Effector memory CD4-positive, alpha-beta T cell (primary cell): ENCODE measurements at places on chromosomes 2 and 18.

GRCh38 chr2:66437691-66438497 lies 3.0 kb downstream of the MEIS1 start:
- DNase-seq = no peak

DNA sequence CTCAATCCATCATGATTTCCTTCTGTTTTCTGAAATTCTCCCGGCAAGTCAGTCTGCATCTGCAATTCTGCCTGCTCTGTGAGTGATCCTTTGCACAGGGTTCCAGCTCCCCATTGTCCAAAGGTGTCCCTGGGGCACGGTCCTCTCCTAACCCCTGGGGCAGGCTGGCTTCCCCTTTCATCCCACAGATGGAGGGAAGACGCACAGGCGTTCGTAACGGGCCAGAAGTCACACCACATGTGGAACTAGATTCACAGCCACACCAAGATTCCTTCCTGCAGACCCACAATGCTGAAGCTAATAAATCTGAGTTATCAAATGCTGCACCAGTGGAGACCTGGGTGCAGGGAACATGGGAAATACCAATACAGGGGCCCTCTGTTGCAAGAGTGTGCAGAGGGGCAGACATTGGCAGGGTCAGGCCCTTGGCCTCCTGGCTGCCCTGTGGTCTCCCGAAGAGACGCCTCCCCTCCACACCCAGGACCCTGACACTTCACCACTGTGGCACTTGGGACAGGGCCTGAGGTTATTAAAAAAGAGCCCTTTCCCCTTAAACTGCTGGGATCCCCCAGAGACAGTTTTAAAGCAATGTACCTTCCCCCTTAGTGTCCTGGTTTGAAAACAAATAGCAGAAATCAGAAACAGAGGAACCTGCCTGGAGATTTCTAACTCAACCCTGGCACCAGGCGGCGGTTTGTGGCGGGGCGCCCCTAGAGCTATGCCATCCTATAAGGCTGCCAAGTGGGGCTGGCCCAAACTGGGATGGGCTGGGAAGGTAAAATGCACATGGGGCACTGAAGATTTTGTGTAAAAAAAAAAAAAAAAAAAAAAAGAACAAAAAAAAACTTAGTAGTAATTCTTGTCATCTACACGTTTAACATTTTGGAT lies 15.4 kb downstream of the ZNF516 start:
- no peak for DNase-seq

DNA sequence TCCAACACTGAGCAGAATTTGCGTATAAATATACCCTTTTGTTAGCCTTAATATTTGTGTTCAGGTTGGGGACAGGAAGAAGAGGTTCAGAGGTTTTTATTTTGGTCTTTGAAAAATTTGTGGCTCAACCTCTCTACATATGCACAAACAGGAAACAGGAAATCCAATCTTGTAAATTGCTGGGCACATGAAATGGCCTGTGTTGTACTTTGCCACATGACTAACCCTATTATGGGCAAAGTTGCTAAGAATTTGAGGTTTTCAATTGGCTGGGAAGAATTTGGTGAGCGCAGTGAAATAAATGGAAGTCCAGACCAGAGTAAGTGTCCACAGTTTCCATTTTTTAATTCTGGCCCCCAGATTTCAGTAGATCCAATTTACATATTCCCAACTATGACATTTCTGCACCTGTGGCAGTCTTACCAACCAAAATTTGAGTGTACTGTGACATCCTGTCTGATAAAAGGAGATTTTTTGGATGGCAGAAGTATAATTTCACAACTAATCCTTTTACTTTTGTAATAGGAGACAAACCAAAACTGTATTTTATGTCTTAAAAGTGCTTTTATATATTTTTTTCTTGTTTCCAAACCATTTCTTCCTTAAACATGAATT lies 63.6 kb downstream of the COX7A2L start:
- DNase-seq = no peak

DNA sequence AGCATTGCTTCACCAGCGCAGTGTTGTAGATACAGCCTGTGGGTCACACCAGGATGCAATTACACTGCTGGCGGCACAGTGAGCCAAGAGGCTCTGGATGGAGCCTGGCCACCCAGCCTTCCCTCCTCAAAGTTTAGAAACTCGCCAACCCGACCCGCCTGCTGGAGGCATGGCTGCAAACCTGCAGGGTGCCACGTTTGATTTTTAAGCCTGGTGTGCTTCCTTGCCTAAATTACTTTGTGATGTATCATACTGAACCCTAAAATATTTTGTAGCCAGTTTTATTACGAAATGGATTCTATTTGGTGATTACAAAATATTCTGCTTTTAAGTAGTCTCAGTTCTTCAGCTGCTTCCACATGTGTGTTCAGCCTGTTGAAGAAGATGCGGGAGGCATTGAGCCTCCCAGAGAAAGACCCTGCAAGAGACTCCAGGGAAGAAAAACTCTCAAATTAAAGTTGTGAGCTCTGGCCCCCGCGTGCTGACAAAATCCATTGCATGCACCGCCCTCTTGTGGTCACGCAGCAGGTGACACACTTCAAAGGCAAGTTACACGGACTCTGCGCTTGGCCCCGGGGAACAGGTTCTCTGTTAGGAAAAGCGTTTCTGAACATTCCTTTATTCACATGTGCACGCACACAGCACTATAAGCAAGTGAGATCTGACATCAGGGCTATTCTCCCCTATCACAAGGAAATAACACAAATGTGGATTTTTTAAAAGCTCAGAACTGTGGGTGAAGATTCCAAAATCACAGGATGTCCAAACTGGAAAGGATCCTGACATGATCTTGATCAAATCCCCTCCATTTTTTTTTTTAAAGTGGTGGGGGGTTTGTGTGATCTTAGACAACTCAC lies 63.0 kb upstream of the TWIST2 start:
- peak; percentile 23 for DNase-seq

DNA sequence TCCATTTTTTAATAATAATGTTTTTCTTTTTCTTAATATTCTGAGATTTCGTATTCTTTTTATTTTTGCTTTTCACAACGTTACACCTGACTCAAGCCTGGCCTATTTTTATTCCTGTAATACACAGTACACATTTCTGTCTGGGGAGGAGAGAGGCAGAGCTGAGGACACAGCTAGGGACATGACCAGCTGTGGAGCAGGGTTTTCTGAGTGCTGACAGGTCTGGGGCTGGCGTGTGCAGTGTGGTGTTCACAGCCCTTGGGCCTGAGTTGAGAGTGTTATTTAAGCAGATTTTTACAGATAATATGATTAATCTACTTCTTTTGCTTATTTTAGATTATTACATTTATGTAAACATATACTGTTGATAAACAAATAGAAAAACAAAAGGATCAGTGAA lies 55.9 kb downstream of the ZAP70 start:
- DNase-seq = no peak

- no peak for DNase-seq
Observed at GRCh38 chr2:121583555-121583954, 52.9 kb downstream of the RNU4ATAC start.

- DNase-seq = no peak
Observed at GRCh38 chr2:35989040-35989439, 366.5 kb upstream of the CRIM1 start.

GRCh38 chr18:75694292-75694691 lies 266.8 kb upstream of the SMIM21 start:
- no peak for DNase-seq

DNA sequence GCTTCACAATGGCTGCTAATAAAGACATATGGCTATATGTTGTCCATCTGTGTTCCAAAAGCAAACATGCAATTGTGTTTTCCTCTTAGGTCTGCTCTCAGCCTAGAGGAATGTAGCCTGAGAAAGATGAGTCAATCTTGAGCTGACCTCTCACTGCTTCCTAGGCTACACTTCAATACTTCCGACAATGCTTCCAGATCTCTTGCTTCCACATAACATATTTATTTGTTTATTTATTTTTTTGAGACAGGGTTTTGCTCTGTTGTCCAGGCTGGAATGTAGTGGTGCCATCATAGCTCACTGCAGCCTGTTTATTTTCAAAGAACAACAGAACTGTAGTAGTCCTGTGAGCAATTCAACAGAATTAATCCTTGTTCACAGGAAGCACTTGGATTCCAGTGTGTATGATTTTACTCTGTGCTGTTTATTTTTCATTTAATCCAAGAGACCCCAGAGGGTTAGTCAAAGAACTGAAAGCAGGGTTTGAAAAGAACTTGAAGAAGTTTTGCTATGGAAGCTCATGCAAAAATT lies 437.9 kb downstream of the TXNL1 start:
- DNase-seq = no peak

DNA sequence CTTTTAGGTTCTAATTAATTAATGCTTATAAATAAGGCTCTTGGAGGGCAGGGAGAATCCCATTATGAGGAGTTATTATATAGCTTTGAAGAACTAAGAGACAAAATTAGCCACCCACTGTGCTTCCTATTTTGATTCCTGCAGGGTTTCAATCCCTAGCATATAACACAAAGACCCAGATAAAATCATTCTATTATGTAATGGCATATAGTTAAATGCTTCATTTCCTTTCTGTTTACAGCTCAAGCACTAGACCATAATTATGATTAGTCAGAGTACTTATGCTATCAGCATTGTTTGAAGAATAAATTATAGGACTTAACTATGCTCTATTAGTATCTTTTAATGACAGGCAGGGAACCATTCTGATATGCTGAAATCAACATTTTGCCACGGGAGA lies 9.1 kb downstream of the GPR155 start:
- no peak for DNase-seq

DNA sequence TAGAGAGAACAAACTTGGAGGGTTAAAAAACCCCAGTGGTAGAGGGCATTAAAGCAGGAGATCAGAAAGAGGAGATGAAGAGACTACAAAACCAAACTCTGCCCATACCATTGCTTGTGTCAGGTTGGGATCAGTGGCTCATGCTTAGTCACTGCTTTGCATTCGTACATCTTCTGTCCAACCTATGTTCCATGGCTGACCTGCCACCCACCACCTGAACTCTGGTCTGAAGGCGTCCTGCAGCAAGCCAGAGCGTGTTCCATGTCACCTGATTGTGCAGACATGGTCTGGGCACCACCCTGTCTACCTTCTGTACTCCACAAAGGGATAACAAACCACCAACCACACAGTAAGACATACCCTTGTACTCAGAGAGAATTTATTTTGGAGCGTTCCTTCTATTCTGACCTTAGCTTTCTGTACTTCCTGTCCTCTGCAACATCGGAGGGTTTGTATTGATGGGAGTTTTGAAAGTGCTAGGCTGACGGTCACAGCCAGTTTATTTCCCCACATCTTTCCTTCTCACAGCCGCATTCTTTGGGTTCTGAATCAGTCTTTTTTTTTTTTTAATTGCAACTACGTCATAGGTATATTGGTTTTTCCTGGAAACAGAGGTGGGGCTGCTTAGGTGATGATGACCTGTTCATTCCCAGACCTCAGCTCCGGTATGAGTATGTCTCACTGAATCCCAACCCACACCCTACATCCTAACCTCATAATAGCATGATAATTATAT lies 88.3 kb downstream of the SOWAHC start:
- no peak for DNase-seq

GRCh38 chr2:158782616-158783015 lies 12.5 kb upstream of the DAPL1 start:
- no peak for DNase-seq

GRCh38 chr2:86372641-86373502 lies 35.4 kb upstream of the REEP1 start:
- DNase-seq = no peak

DNA sequence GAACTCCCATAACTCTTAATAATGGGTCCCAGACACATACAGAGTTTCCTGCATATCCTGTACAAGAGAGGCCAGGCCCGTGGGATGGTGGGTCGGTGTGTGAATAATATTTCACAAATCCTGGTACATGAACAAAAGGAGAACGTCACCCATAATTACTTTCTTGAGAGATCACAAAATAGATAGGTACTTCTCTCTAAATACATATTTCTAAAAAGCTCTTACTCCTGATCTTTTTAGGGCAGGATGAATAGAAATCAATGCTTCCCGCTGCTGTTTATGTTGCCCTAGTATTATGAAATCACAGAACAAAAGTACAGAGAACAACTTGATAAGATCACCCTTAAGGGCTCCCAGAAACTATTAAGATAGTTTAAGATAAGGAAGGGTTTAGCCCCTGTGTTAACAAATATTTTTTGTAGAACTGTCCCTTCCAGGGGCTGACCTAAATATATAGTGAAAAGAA lies 5.4 kb downstream of the IRS1 start:
- DNase-seq = no peak

DNA sequence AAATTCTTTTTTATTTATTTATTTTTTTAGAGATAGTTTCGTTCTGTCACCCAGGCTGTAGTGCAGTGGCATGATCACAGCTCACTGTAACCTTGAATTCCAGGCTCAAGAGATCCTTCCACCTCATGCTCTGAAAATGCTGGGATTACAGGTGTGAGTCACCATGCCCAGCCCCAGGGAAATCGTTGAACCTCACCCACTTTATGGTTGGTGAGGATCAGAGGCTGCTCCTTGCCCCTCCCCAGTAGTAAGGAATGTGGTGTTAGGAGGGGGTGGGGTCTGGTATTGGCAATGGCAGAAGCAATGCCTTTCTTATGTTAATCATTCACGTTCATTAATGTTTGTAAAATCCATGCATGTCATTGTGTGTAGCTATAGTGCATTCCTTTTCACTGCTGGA lies 161.9 kb downstream of the SUCLG1 start:
- no peak for DNase-seq

GRCh38 chr2:228263156-228263555 lies 81.7 kb upstream of the SPHKAP start:
- DNase-seq = no peak

- no peak for DNase-seq
Observed at GRCh38 chr2:99317161-99317872, 16.3 kb upstream of the LYG1 start.

- peak; percentile 58 for DNase-seq
Observed at GRCh38 chr2:45643543-45644542, 7.6 kb upstream of the PRKCE start.

DNA sequence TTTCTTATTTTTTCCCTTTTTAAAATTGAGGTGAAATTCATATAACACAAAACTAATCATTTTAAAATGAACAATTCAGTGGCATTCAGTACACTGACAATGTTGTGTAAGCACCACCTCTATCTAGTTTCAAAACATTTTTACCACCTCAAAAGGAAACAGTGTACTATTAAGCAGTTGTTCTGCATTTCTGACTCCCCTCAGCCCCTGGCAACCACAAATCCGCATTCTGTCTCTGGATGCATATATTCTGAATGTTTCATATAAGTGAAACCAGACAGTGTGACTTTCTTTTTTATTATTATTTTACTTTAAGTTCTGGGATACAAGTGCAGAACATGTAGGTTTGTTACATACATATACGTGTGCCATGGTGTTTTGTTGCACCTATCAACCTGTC lies 19.2 kb upstream of the TANK start:
- DNase-seq = no peak

DNA sequence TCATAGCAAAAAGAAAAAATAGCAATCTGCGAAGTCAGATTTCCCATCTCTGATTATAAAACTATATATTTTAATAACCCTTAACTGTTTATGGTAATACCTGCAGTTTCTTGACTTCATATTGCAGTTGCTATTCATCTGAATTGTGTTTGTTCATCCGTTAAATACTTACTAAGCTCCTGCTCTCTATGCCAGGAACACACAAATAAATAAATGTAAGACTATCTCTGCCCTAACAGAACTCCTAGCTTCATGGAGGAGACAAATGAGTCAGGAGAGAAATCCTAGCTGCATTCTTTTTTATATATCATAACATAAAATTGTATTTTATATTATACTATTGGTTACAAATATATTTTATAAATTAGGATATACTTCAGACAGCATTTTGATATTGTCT lies 61.2 kb downstream of the MALT1 start:
- DNase-seq = no peak

- DNase-seq = no peak
Observed at GRCh38 chr18:14943967-14944636, 196.1 kb downstream of the ANKRD30B start.

GRCh38 chr2:20604401-20604911 lies 46.4 kb downstream of the HS1BP3 start:
- DNase-seq = no peak

GRCh38 chr2:106334802-106335201 lies 133.4 kb downstream of the RGPD3 start:
- DNase-seq = no peak
